CD4-positive, alpha-beta T cell treated with Interleukin-6 at 100 ng/mL for 8 hours (primary cell): ENCODE measurements at places on chromosomes 7 and 10.

DNA sequence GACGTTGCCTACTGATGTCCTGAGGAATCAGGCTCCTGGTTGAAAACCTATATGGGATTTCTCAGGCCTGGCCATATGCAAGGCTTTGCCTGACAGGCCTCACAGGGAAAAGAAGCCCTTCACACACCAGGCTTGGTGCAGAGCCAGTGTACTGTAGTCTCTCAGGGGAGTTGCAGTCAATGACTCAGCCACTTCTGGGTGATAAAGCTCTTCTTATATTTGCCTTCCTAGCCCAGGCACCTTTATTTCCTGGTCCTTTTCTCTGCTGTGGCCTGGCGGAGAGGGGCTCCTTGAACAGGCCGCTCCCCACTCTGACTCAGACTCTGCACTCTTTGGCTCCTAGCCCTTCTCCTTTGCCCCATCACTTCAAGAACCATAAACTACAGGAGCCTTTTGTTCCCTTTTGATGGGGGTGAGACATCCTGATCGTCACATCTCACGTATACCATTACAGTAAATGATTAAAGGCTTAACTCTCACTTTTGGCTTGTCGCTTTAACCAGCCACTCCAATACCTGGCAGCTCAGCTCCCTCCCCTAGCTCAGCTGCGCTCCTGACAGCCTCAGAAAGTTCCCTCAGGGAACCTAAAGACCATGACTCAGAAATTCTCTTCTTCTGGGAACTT lies 33.5 kb downstream of the DPY19L1 start:
- no peak for DNase-seq

- peak; percentile 74 for DNase-seq
Observed at GRCh38 chr7:33040803-33041516, 21.6 kb downstream of the NT5C3A start.

DNA sequence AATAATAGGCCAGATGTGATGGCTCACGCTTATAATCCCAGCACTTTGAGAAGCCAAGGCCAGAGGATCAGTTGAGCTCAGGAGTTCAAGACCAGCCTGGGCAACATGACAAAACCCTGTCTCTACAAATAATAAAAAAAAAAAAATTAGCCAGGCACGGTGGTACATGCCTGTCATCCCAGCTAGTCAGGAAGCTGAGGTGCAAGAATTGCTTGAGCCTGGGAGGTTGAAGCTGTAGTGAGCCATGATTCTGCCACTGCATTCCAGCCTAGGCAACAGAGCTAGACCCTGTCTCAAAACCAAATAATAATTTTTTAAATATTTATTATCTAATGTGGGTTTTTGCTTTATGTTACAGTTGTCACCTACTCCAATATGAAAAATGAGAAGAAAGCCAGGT lies 178.9 kb downstream of the ADK start:
- no peak for DNase-seq

- no peak for DNase-seq
Observed at GRCh38 chr10:65394502-65395297, 1531.1 kb upstream of the LRRTM3 start.

- no peak for DNase-seq
Observed at GRCh38 chr10:33227489-33227888, 107.0 kb downstream of the NRP1 start.

GRCh38 chr10:71339796-71340589 lies 20.9 kb downstream of the SLC29A3 start:
- DNase-seq: no peak

GRCh38 chr7:37665352-37666022 lies 18.1 kb upstream of the GPR141 start:
- no peak for DNase-seq

DNA sequence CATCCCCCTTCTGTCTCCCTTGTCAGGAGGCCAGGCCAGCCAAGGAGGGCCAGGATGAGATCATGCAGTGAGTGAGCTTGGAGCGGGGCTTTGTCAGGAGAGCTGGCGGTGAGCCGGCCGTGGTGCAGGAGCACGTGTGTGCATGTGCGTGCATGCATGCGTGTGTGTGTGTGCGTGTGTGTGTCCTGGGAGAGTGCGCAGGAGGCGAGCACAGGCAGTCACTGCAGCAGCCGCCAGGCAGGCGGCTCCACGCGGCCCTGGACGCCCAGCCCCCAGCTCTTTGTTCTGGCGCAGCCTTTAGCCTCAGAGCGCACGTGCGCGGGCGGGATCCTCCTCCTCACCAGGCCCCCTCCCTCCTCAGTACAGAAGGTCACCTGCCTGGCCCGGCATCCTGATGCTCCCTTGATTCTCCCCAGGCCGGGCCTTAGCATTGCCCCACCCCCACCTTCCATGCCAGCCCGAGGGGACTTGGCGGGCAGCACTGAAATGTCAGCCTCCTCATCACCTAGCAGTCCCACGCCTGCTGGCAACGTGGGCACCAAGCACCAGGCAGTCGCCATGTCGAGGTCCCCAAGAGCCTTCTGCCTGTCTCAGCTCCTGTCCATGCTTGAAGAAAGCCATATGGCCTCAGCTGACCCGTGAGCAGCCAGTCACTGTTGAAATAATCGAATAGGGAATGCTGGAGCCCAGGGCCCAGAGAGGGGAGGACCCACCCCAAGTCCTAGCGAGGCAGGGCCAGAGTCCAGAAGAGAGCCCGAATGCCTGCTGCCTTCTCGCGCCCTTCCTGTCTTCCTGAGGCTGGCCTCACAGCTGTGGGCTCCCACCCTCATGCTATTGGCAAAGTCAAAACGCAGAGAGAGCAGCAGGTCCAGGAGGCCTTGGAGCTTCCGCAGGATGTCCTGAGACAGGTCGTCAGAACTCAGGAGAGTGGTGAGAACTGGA lies 125.9 kb upstream of the PPIF start:
- DNase-seq: no peak

DNA sequence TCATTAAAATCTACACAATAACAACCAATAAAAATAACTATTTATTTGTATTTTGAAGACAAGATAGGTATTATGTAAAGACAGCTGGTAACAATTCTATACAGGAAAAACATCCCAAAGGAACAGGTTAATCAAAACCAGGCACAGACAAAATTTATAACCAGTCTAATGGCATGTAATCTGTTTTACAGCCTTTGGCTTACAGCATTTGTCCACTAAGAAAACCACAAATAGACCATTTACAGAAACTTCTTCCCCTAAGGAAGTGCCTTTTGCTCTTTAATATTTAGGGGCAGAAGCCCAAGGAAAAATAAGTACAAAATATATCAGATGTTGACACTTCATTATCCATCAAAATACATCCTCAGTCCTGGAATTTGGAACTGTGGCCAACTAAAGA lies 65.0 kb downstream of the SVIL start:
- DNase-seq: no peak

- DNase-seq: no peak
Observed at GRCh38 chr7:114062810-114063209, 144.0 kb upstream of the PPP1R3A start.

GRCh38 chr10:104262055-104262454 lies 6.9 kb upstream of the GSTO2 start:
- no peak for DNase-seq

GRCh38 chr10:110762109-110762848 lies 109.4 kb upstream of the PDCD4 start:
- no peak for DNase-seq

DNA sequence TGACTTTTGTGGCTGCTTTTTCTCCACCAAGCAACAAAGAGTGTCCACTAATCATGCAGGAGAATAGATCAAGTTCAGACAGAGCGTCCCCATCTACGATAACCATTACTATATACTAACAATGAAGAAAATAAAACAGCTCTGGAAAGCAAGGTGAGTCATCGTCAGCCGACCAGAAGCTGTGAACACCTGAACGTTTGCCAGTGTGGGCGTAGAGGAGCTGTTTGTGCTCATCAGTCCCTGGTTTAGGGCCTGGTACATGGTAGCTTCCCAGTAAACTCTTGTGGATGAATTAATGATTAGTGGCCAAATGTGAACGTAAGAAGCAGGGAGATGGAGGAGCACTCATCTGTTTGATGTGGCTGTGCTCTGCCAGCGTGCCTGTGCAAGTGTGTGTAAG lies 180.7 kb downstream of the EVX1 start:
- no peak for DNase-seq

- DNase-seq: no peak
Observed at GRCh38 chr10:1498746-1499358, 238.5 kb downstream of the ADARB2 start.

- no peak for DNase-seq
Observed at GRCh38 chr10:124197371-124198124, 104.2 kb upstream of the CHST15 start.

- DNase-seq: no peak
Observed at GRCh38 chr7:82443036-82443546, 486 bp downstream of the CACNA2D1 start.

DNA sequence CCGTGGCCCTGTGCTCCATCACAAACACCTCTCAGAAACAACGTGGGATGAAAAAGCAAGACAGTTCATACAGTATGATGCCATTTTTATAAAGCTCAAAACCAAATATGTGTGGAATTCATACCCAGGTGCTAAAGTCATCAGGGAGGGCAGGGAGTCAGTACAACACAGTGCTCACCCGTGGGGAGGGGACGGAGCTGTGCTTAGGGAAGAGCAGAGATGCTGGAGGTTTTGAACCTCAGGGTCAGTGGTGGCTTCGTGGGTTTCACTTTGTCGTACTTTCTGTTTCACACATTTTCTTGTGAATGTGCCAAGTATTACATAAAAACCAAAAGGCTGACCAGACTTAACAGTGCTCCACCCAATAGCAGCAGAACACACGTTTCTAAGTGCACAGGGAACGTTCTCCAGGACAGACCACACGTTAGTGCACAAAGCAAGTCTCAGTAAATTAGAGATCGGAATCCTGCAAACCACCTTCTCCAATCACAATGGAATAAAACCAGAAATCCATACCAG lies 21.2 kb downstream of the ZMIZ2 start:
- DNase-seq: peak; percentile 22
